ENCODE measurements at places on chromosomes 2 and 18. TPM values are rescaled to one million over a fixed set of nuclear protein-coding genes. Genes with fewer than 3 reads are reported as not detected.

The TMEM37 gene
- 0.54 TPM for total RNA-seq

DNA sequence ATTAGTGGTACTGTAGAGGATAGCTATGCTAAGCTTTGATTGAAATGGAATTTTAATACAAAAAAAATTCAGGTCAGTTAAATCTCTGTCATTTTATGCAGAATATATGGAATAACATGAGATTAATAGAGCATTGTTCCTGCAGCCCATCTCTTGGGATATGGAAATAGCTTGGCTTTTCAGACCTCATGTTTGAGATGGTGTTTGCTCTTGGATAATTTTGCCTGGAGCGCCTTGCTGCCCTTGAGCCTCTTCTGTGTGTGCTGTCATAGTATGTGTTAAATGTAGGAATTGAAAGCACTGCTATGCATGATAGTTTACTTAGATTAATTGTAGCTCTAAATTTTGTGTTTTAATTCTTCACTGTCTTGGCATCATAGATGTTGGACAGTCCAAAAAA is 27.7 kb downstream of the GALNT1 start:
- DNase-seq = no peak

GRCh38 chr2:15638720-15639119 is 47.1 kb downstream of the DDX1 start:
- DNase-seq = no peak

DNA sequence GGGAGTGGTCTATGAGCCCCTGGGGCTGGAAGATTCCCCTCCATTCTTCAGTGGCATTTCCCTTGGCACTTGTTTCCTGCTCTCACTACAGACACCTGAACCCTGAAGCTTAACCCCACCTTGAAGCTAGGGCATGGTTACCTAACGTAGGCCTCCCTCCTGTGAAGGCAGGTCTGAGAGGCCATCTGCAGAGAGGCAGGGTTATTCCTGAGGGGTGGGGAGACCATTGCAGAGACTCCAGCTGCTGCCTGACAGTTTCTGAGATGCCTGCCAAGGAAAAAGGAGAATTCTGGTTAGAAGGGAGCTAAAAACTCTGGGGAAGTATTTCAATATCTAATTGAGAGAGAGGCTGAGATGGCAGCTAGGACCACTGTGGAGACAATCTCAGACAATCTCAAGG is 119.3 kb upstream of the NDUFV2 start:
- DNase-seq = no peak

The CHRNG gene
- total RNA-seq = not detected

The PCARE gene
- 1.5 TPM for total RNA-seq

- DNase-seq = no peak
Observed at GRCh38 chr18:54284535-54284934, 15.2 kb downstream of the POLI start.

The RGPD4 gene
- total RNA-seq = not detected

The RGPD3 gene
- total RNA-seq = 0.82 TPM

The ZC3H6 gene
- total RNA-seq = 25.8 TPM

DNA sequence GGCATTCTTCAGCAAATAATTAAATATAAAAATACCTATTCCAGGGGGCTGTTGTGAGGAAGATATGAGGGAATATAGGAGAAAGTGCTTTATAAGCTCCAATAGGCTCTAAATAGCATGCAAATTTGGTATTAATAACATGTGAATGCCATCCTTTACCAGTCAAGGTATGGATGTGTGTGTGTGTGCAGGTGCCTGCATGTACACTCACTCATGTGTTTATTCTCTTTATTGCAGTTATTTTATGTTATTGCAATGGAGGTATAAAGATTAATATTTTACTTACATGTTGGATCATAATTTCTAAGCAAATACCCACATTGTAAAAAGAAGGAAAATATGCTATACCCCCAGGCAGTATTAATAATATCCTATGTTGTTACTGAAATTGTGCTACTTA is 1093.0 kb upstream of the GYPC start:
- DNase-seq = no peak

DNA sequence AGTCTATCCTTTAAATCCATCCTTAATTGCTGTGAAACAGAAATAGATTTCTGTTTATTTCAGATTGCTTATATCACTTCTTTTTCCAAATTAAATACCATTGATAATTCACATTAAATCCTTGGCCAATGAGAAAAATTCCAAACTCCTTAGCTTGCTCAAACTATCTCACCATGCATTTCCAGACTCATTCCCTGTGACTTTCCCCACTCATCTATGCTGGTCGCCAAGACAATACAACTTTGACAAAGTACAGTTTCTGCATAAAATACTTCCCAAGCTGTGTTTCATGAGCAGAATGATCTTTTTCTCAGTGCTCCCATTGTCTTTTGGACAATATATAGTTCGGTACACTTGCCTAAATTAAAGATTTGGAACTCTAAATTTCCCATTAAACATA is 575.6 kb downstream of the CPS1 start:
- no peak for DNase-seq

GRCh38 chr2:109439986-109440385 is 173.8 kb downstream of the SEPTIN10 start:
- no peak for DNase-seq

- DNase-seq = peak; percentile 23
Observed at GRCh38 chr2:40451918-40452605, at the start of gene SLC8A1. Gene SLC8A1, minus strand, starts transcription at chr2:40452090.

The UNC80 gene
- total RNA-seq = 34.8 TPM

The KCTD1 gene
- total RNA-seq = 43.4 TPM

- no peak for DNase-seq
Observed at GRCh38 chr18:2913398-2914005, 66.7 kb downstream of the EMILIN2 start.

The KIF3C gene
- total RNA-seq = 68.1 TPM
